ENCODE measurements at places on chromosomes 4 and X.
A peak's percentile ranks its signal among the peaks of the same experiment; 100 is the strongest.

DNA sequence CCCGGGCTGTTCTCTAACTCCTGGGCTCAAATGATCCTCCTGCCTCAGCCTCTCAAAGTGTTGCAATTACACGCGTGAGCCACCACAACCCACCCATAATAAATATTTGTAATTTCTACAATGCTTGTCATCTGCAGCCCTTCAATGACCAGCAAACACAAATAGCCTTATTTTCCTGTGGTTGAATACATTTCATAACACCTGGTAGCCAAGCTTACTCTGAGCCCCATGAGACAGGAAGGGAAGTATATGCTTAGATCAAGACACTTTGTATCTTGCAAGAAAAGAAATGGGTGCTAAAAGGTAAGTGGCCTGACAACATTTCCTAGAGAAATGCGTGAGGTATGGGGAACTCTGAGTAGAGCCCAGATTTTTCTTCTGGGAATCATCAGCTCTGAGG, 56.9 kb upstream of the PDGFRA start:
- no peak for DNase-seq

DNA sequence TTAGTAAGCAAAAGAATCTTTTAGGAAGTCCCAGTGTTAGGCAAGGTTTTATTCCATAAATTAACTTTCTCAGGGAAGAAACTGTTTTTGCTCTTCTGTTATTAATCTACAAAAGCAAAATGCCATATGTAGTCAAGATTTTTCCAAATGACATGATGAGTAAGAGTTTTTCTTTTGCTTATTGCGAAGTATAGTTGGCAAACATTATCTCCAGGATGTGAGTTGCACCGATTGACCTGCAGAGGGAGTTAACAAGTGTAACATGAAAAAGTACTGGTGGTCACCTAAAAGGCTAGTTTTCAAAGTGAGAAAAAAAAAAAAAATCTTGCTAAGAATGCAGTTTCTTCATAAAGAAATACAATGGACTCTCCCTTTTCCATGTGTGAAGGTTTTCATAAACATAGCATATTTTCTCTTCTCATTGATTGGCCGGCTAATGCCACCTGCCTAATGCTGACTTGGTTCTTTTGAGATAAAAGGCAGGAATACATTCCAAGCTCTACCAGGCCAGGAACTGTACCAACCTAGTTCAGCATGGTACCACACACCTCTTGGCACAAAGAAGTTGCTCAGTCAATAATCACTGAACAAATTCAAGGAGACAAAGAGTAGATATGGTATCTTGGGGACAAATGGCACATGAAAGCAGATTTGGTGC, 100.2 kb downstream of the LNX1 start:
- DNase-seq: peak; percentile 91

GRCh38 chr4:8866421-8866820, 5.2 kb downstream of the HMX1 start:
- DNase-seq: no peak

DNA sequence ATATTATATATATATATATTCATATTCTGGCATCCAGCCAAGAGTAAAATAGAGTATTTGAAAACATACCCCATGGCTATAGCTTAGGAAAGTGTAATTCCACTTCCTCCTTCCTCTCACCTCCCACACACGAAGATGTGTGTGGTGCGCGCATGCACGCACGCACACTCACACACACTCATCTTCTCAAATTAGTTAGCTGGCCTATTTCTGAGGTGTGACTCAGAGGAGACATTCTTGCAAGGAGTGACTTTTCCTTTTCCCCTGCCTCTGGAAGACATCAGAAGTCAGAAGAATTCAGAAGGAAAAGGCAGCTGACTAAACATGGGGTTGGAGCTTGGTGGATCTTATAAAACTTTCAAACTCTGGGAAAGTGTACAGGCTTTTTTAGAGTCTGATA, 8.8 kb downstream of the ENPEP start:
- peak; percentile 81 for DNase-seq

DNA sequence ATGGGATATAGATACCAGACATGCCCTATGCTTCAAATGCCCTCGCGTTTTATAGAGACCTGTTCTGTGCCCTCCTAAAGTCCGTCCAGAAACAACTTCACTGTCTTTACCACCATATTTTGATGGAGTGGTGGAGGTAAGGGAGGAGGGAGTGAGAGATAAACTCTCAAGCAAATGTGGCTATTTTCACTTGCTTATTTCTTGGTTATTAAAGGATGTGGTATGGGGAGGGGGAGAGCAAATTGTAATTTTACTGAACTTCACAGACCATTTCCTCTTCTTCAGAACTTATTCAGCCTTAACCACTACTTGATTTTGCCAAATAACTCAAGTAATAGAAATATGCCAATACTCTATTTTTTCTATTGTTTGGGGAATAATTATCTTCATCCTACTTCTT, 31.5 kb downstream of the GPR174 start:
- DNase-seq: no peak

GRCh38 chrX:2299871-2300270, 200.9 kb downstream of the DHRSX start:
- DNase-seq: no peak

GRCh38 chrX:154312116-154312515, 16.5 kb downstream of the TKTL1 start:
- DNase-seq: no peak

Measured in stromal cell of bone marrow (primary cell).